Brain (organoid and tissue), 16 donors: ENCODE measurements at places on chromosomes 4 and X.
A peak's percentile ranks its signal among the peaks of the same experiment; 100 is the strongest.

DNA sequence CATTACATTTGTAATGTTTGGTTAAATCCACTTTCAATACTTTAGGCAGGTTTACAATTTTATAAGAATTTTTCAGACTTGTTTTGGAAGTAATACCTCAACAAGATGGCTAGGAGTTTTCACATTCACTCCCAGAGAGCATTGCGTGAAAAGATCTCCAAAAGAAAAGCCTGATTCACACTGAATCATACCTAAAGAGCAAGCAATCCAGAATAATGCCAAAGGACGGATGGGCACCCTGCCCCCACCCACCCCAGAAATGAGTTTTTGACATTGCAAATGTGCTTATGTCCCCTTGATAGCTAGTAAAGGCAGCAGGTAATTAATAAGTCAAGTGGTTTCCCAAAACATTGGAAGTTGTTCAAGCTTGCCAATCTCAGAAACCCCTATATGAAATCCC lies 557.7 kb upstream of the TENM3 start:
- DNase-seq, result no peak

DNA sequence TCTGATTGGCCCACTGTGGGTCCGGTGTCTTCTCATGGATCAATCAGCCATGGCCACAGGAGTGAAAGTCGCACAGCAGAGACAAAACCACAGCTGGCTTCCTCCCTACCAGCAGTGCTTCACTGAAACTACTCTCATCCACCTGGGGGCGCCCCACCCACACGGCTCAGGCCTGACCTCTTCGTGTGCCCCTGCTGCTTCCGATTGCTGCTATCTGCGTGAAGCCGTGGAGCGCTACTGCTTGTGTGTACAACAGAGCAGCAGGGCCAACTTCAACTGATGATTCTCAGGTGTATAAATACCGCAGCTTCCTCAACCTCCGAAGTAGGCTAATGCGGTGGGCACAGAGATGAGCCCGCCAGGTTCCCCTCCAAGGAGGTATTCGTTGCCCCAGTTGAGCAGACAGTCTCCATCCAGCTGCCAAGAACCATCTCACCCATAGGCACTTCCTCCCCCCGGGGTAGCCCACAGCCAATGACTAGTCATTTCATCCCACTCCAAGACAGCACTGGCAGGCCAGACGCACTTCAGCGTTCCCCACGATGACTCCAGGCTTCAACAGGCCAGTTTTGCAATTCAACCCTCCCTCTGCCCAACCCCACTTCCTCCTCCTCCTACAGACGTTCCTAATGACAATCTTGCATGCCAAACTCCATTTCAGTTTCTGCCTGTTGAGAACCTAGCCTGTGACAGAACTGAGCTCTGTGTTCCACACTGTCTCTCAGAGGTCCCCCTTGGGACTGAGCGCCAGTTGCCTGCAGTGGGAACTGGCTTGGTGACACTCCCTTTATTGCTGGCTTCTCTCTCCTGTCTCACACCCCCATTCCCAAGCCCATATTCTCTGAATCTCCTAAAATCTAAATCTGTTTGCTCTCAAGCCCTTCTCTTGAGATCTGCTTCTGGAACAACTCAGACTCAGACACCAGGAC lies 41.3 kb upstream of the ATP6AP2 start:
- no peak for DNase-seq

GRCh38 chrX:17656556-17656955 lies 80.7 kb upstream of the SCML1 start:
- no peak for DNase-seq

DNA sequence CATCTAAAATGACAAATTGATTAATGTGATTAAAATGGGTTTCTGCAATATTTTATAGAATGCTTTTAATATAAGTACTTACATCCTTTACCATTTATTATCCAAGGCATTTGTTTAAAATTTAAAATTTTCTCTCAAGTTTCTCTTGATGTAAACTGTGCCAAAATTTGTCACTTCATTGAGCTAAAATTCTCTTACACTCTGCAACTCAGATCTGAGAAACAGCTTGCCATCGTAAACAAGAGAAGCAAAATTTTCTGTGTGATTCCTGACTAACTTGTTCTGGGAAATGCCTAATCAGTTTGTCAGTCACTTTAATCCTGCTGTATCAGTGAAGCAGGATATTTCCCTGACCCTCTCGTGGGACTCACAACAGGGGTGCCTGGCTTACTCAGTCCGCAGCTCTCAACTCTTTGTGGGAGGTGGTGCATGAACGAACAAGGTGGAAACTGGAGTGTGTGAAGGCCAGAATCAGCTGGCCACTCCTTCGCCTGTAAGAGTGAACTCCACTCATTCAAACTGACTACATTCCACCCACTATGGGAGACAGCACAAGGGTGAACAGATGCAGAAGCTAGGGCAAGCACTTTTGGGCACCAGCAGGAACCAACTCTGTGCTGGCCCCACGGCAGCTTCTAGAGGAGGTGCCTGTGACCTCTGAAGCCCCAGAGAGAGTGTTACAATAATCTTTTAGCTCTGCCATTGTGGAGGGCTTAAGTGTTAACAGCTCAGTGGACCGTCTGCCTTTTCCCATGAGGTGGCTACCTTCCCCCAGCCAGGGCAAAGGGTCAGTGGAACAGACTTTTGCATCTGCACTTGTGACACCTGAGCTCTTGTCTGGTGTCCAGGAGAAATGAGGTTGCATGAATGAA lies 349.4 kb downstream of the FAT4 start:
- peak; percentile 92 for DNase-seq

DNA sequence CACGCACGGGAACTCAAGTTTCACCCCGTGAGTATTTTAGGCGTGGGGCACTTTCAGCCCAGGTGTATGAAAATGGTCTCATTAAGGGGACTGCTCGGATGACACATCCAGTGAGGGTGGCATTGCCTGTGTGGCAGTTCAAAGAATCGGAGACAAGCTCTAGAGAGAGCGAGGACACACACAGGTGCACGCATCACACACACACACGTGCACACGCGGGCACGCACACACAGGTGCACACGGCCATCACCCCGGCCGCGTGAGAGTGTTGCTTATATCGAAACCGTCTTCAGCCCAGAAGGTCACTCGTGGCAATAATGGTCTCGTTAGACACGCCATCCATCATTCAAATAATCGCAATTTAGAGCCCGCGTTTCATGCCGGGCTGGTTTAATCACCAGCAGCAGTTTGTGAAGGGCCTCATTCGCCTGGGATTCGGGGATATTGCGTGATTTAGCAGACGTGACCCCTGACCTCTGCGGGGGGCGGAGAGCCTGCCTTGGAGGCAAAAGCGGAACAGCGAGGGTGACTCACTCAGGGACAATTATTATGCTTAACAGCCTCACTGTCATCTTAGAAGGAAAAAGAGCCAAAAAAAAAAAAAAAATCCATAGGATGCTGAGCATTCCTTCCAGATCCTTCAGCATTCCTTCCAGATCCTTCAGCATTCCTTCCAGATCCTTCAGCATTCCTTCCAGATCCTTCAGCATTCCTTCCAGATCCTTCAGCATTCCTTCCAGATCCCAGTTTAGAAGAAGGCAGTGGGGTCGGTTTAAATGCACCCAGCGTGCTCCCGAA lies 89.4 kb upstream of the PPP2R3B start:
- DNase-seq, result no peak

DNA sequence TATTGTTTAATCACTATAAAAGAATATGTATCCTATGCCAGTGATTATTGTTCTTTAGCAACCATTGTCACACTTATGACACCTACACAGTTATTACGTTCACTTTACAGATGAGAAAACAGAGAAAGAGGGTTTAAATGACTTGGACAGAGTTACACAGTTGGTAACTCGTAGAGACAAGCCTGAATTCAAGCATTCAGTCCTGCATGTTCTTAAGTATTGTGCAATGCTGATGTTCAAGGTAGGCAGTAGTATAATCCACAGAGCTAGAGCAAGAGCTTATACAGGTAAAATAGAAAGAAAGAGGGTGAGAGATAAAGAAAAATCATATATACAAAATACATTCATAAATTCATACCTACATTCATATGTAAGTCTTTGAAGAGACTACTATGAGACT lies 249.8 kb upstream of the ANXA10 start:
- DNase-seq, result no peak

GRCh38 chrX:133630362-133630761 lies 215.1 kb upstream of the GPC4 start:
- no peak for DNase-seq

DNA sequence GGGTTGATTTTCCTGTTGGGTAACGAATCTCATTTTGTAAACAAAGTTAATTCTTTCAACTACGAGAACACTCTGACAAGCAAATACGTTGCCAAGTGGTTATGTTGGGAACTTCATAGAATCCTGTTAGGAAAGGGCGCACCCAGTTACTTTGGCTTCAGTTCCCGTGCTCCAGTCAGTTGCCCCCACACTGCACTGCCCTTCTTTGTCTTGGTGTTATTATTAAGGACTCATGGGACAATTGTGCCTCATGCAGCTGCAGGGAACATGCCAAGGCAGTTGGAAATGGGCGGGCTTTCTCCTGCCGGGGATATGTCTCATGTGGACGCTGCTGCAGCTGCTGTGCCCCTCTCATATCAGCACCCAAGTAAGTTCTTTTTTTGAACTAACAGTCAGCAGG lies 28.9 kb downstream of the OFD1 start:
- DNase-seq, result no peak

DNA sequence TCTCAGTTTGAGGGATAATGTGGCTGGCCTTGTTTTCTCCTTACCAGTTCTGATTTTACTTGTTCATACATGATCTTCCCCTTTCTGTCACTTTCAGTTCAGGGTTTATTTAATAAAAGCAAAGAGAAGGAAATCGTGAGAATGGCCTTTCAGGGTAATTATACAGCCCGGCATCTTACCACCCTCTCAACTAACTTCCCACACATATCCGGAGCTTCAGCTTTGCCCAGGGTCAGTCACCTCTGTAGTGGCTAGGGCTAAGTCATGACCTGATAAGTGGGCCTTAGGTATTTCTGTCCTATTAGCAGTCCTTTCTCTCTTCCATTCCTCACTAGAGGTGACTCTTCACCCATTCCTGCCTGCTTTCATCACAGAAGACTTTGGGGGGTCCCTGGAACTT lies 15.8 kb downstream of the TRPC5 start:
- DNase-seq, result no peak

GRCh38 chr4:13176741-13177142 lies 307.4 kb downstream of the RAB28 start:
- DNase-seq, result no peak

GRCh38 chr4:135192751-135193535 lies 991.4 kb upstream of the PABPC4L start:
- no peak for DNase-seq

DNA sequence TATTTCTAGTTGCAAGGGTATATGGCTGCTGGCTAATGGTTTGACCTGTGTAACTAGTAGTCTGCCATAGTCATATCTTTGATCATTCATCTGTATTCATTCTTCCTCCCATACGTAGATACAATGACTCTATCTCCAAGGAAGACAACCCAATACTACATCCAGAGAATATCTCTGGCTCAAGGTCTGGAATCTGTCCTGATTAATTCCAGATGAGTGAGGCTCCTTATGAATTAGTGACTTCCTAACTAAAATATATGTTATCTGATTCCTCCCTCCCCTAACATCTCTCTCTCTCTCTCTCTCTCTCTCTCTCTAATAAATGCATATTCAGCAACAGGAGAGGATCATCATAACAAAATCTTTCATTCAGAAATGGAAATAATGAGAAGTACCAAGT lies 641.5 kb downstream of the FAT4 start:
- DNase-seq, result no peak
